ENCODE measurements at places on chromosomes 6 and 20.

- DNase-seq, result no peak
These were observed 7.9 kb upstream of the CPNE5 start for GRCh38 chr6:36847152-36847551.

GRCh38 chr6:161443848-161444247 lies 170.0 kb upstream of the AGPAT4 start:
- no peak for DNase-seq

- DNase-seq, result no peak
These were observed 290.1 kb downstream of the SMOC2 start for GRCh38 chr6:168730931-168731716.

DNA sequence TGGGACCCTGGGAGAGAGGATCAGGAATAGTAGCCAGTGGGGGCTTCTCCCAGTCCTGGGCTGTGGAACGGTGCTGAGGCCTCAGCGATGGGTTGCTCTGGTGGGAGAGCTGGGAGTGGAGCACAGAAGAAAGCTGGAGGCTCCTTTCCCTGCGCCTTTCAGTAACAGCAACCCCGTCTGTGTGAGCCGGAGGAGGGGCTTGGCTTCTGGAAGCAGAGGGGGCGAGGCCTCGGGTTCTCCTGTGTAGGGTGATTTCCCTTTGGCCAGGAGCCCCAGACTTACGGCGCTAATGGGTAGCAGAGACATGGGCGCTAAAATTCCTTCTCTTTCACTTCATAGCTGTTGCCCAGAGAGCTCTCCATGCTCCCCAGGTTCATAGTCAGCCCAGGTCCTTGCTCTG lies 55.0 kb downstream of the DAAM2 start:
- DNase-seq, result no peak

DNA sequence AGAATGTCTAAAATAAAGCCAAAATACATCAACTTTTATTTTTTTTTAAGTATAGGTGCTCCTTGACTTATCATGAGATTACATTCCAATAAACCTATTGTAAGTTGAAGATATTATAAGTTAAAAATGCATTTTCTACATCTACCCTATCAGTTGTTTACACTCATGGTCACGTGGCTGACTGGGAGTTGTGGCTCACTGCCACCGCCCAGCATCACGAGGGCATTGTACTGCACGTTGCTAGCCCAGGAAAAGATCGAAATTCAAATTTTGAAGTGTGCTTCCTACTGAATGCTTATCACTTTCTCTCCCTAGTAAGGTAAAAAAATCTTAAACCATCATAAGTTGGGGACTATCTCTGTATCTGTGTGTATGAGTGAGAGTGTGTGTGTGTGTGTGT lies 126.6 kb upstream of the RIN2 start:
- DNase-seq, result no peak

GRCh38 chr20:20430066-20430465 lies 62.2 kb downstream of the INSM1 start:
- DNase-seq, result no peak

DNA sequence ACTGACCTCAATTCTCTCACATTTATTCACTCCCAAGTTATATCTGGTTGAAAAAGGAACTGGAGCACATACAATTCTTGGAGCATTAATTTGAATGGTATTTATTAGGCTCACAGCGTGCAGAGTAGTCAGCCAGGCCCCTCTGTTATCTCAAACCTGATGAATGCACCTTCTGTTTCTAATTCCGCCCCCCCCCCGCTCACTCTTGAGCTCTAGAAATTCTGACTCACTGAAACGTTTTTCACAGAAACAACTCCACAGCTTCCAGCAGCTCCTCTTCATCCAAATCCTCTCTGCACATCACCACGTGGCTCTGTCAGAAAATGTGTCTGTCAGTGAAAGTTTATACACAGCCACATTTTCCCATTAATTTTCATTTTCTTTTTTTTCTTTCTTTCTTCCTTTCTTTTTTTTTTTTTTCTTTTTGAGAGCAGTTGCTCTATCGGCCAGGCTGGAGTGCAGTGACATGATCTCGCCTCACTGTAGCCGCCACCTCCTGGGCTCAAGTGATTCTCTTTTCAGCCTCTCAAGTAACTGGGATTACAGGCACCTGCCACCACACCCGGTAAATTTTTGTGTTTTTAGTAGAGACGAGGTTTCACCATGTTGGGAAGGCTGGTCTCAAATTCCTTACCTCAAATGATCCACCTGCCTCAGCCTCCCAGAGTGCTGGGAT lies 109.4 kb downstream of the TBXT start:
- DNase-seq, result no peak

GRCh38 chr6:37807656-37808055 lies 11.9 kb upstream of the ZFAND3 start:
- no peak for DNase-seq

GRCh38 chr6:161035182-161035980 lies 43.8 kb downstream of the MAP3K4 start:
- DNase-seq, result no peak

DNA sequence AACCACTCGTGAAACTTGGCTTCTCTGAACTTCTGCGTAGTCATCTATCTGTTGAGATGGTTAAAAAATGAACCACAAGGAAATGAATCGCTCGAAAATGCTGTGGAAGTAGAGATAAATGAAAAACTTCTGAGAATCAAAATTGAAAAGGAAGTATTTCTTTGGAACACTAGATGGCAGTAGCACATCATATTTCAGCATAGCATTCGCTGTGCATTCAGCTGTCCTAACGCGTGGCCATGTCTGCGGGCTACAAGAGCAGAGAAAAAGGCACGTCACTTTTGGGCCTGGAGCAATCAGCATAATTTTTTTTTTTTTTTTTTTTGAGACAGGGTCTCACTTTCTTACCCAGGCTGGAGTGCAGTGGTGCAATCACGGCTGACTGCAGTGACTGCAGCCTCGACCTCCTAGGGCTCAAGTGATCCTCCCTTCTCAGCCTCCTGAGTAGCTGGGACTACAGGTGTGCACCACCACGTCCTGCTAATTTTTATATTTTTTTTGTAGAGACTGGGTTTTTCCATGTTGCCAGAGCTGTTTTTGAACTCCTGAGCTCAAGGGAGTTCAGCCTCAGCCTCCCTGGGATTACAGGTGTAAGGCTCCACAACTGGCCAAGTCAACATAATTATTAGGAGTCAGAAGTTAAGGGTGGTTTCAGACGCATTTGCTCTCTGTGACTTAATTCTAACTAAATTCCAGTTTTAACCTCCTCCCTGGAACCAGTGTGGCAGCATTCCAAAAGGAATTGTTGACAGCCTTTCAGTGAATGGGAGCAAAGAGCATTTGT lies 8.8 kb upstream of the PERP start:
- peak; percentile 12 for DNase-seq

- DNase-seq, result no peak
These were observed 74.6 kb downstream of the DTD1 start for GRCh38 chr20:18662279-18663040.

DNA sequence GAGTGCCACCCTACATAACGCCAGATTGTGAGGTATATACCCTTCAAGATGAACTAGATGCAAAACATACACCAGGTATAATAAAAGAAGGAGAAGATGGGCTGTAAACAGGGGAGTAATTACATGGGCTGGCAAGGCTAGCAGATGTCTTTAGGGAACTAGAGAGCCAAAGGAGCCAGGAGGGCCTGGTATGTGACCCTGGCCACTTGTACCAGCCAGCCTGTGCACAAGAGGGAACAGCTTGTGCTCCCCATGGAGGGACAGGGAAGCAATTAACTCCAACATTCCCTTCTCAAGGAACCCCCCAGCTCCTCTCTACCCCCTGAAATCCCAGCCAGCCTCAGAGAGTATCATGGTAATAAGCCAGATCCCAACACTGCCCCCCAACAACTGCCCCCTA lies 139.9 kb downstream of the HIVEP2 start:
- no peak for DNase-seq

DNA sequence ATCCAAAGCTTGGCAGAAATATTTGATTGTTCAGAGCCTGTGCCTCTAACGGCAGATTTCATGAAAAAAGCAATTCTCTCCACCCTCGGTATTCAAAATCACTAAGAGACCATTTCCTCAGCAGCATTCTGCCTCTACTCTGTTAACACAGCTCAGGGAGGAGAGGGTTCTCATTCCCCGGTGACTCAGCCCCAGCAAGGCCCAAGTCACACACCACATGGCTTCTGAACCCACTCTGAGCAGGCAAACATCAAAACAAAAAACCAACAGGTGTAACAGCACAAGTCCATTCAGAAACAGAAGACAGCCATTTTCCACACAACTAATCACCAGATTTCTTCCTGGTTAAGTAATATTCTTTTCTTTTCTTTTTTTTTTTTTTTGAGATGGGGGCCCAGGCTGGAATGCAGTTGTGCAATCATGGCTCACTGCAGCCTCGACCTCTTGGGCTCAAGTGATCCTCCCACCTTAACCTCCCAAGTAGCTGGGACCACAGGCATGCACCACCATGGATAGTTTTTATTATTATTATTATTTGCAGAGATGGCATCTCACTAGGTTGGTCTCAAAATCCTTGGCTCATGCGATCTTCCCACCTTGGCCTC lies 55.4 kb downstream of the GFOD1 start:
- DNase-seq, result no peak

DNA sequence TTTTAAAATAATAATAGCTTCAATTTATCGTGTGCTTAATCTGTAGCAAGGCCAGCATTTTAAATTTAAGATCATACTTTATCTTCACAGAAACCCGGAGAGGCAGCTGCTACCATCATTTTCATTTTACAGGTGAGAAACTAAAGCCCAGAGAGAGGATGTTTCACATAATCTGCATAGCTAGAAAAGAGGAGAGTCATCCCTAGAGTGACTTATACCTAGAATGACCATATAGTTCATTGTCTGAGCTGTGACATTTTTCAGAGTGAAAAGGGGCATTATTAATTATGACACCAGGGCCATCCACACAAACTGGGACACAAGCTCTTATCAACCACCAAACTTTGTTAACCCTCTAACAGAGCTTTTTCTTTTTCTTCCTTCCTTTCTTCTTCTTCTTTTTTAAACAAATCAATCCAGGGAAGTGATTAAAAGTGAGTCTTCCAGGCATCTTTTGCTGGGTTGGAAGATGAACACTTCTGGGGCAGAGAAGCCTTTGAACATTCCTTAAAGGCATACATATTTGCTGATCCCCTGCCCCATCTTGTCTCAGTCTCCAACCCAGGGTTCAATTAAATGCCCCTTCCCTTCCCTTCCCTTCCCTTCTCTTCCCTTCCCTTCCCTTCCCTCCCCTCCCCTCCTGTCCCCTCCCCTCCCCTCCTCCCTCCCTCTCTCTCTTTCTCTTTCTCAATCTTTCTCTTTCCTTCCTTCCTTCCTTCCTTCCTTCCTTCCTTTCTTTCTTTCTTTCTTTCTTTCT lies 272.5 kb upstream of the JAG1 start:
- DNase-seq, result no peak

DNA sequence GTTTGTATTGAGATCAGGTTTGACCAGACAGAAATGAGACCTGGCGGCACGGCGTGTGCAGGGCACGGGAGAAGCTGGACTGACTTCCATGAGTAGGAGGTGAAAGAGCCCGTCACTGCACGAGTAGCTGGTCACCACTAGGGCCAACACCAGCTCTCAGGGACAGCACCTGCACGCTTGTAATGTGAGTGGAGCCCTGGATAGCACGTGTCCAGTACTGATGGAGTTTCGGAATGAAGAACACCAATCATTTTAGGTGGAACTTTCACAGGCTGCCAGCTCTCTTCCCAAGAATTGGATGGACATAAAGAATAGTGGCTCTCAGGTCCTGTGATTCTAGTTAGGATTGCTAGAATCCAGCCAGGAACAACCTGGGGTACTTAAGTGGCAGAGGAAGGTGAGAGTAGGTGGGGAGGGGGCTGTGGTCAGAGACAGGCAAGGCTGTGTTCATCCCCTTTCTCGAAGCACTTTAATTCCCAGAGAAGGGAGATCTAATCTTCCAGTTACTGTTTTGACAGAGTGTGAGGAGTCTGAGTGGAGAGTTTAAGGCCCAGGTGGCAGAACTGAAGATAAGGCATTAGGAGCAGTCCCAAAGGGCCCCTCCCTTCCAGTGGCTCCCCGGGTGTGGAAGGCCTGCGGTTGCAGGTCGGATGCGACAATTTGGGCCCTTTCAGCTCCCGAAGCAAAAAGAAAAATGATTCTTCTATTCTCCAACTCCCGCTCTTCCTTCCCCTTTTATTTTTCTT lies 314.8 kb downstream of the QKI start:
- DNase-seq, result no peak

DNA sequence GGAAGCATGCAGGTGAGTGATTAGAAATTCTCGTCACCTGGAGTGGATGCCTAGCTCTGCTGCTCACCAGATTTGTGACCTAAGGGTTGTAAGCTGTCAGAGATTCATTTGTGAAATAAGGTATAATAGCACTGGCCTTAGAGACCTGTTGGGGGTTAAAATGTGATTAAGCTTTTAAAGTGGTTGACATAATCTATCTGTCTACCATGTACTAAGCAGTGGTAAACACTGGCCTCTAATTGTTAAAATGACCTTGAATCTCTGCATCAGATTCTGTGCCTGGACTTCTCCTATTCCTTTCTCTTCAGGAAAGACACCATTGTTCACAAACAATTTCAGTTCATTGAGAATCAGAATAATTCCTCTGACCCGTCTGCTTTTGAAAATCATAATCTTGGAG lies 536.2 kb downstream of the CBLN4 start:
- DNase-seq, result no peak

DNA sequence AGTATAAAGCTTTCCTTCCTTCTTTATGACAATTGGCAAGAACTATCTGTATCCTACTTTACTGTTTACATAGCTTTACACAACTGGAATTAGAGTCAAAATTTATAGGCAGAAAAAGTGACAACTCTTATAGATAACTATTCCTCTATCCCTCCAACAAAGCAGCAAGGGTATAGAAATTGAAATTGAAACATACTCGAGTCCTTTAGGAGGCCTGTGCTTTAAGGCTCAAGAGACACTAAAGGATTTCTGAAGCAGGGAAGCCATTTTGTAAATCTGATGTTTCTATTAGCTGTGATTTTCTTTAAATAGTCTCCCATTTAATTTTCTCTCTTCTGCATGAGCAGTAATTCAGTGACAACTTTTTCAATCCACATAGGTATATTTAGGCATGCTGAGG lies 567.6 kb upstream of the MAN1A1 start:
- no peak for DNase-seq

DNA sequence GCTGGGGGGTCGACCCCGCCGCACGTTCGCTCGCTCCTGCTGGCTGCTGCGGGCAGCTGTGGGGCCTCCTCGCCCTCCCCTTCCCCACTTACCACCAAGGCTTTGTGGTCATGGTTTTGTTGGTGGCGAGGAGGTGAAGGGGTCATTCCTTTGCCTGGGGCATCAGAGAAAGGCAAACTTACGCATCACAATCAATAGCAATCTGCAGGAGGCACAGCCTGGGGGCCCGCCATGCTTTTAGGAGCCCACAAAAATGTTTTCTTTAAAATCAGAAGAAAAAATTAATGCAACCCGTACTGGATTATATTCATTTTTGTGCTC lies 137.0 kb downstream of the IMPG1 start:
- no peak for DNase-seq

GRCh38 chr20:5161536-5162164 lies 34.8 kb downstream of the CDS2 start:
- DNase-seq, result no peak

DNA sequence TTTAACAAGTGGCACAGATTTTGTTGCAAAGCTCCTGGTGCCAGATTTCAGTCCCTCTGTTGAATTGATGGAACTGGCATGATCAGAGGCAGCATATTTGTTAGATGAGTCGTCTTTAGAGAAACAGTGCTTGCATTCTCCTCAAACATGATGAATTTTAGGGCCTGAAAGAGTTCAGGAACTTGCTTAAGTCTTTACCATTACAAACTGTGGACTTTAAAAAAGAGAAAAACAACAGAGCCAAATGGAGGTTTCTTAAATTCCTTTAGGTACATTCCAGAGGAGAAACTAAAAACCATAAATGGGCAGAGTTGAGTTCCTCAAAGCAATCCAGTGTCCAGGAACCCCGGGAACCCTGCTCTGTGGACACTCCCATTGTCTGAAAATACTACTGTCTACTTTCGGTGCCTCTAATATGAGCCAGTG lies 2.5 kb downstream of the GTF2H5 start:
- DNase-seq, result no peak

Measured in activated effector memory CD4-positive, alpha-beta T cell treated with Interleukin-2 at 50 U/mL for 16 hours (primary cell).